ENCODE measurements at places on chromosomes 2 and 18. TPM values are rescaled to one million over a fixed set of nuclear protein-coding genes. Genes with fewer than 3 reads are reported as not detected.

Gene CD8B
- not detected for total RNA-seq

Gene TMEM247
- not detected for total RNA-seq

Gene CDH19
- total RNA-seq = not detected

Gene CREG2
- 4.7 TPM for total RNA-seq

Gene CDH7
- 1.6 TPM for total RNA-seq

Gene LYG2
- total RNA-seq = not detected

Gene ZSWIM2
- total RNA-seq = 0.63 TPM

All from parietal lobe (tissue), 2 donors.